ENCODE measurements at places on chromosomes 6 and 20.

DNA sequence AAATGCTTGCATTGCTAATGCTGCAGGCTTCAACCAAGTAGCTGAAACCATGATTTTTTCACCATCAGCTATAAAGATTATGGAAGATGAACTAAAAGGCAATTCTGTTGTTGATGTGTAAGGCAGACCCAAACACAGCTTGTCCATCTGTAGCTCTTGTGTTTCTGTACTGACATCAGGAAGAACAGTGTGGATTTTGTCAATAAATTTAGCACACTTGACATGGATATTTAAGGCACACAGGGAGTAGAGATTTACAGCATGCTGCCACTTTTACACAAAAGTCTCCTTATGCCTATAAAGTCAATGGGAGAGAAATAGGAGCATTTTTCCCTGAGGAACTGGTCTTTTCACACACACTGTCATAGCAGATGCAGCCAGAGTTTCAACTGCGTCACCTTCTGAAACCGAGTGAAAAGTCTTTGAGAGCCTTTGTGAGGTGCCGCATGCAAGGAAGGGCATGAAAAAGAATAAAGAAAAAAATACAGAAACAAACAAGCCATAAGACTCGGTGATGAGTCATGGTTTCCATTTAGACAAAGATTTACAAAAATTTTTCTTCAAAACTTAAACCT is 261.4 kb upstream of the TFAP2D start:
- DNase-seq: no peak

- DNase-seq: no peak
Observed at GRCh38 chr20:3039426-3039825, 4.0 kb upstream of the GNRH2 start.

DNA sequence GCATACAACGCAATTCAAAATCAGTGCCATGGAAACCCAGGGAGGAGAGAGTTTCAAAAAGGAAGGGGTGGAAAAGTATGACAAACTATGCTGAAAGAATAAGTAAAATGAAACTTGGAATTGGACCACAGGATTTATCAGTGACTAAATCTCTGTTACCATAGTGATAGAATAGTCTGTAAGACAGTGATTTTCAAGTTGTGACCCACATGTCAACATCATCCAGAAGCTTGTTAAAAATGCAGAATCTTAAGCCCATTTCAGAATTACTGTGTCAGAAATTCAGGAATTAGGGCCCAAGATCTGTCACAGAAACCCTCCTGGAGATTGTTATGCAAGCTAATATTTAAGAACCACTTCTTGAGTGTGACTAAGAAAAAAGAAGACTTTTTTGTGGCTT is 417.7 kb upstream of the JAG1 start:
- DNase-seq: no peak

DNA sequence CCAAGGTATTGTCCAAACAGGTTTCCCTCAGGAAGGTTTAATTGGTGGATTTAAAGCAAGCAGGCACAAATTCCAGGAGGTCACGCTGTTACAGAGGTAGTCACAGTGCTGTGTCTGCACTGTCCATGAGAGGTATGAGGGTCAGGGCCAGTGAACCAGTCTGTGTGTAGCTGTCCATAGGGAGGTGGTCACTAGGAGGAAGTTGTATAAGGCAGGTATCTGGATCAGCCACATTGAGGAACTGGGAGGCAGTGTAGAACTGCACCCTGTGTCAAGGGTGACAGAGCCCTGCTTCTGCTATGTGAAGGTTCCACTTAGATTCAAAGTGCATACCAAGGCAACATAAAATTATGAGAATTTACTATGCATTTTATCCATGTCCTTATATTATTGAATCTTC is 73.3 kb downstream of the MAP3K4 start:
- no peak for DNase-seq

GRCh38 chr6:5566718-5567117 is 305.4 kb downstream of the FARS2 start:
- DNase-seq: no peak

GRCh38 chr20:10665027-10665561 is 8.7 kb downstream of the JAG1 start:
- no peak for DNase-seq

- peak; percentile 32 for DNase-seq
Observed at GRCh38 chr6:69881322-69882151, 15.2 kb downstream of the COL19A1 start.

GRCh38 chr6:13397359-13398068 is 69.2 kb upstream of the TBC1D7 start:
- DNase-seq: peak; percentile 73

DNA sequence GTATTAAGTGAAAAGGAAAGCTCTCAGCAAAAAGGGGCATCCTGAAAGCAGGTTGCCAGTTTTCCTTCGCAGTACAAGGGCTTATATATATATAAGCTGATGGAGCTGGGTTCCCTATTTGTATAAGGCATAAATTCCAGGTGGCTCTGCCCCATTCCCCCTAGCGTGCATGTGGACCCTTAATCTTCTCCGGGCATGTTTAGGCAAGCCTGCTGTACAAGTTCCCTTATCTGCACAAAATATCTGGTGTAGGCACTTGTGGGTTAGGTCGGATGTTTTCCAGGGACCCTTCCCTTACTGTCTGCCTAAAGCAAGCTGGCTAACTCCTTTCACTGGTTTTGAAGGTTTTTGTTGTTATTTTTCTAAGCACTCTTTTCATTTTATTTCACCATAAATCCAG is 140.7 kb downstream of the FUT9 start:
- DNase-seq: no peak

- peak; percentile 91 for DNase-seq
Observed at GRCh38 chr20:41339957-41340326, 679 bp upstream of the LPIN3 start.

GRCh38 chr6:168113226-168113625 is 34.2 kb upstream of the FRMD1 start:
- DNase-seq: no peak

- DNase-seq: peak; percentile 38
Observed at GRCh38 chr20:21074605-21075336, 31.4 kb downstream of the LINC00237 start.

GRCh38 chr6:127484212-127484863 is 25.1 kb upstream of the KIAA0408 start:
- peak; percentile 64 for DNase-seq
